ENCODE measurements at places on chromosomes 7 and 10.

DNA sequence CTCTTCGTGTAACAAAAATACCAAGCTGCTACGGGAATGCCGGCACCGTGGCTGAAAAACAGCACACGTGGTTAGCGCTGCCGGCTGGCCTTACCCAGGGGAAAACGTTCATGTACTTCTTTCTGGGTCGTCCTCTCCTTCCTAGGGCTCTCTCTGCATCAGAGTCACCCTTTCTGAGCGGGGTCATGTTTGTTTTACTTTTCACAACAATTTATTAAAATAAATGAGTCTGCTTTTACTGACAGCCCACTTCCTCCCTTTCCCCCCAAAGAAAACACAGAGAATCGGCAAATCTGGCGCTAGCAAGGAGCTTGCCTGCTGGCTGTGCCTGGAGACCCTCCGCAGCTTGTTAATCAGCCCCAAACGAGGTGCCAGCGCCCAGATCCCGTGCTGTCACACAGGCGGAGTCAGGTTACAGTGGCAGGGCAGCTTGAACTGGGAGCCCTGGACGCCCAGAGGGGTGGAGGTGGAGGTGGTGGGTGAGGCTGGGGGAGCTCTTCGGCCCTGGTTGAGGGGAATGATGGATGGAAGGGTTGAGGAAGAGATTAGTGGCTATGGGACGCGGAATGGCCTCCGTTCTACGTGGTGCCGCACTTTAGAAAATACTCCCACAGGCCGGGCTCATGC, 162.2 kb upstream of the TNS3 start:
- DNase-seq: no peak

GRCh38 chr10:112446055-112446854, 459 bp downstream of the ZDHHC6 start:
- no peak for DNase-seq

DNA sequence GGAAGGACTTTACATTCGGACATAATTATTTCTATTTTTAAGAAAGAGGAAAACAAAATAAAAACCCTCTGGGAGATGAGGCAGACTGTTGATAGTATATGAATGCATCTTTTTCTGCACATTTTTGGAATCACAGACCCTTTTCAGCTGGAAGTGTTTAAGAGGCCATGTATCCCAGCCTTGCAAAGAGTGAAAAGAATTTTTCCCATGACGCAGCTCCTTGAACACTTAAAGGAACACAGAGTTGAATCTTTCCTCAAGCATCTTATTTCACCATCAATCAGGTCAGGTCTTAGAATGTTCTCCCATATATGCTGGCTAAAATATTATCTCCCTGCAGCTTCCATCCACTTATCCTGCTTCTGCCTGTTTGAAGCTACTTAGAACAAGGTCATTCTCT, 45.9 kb upstream of the PAPSS2 start:
- DNase-seq: no peak

DNA sequence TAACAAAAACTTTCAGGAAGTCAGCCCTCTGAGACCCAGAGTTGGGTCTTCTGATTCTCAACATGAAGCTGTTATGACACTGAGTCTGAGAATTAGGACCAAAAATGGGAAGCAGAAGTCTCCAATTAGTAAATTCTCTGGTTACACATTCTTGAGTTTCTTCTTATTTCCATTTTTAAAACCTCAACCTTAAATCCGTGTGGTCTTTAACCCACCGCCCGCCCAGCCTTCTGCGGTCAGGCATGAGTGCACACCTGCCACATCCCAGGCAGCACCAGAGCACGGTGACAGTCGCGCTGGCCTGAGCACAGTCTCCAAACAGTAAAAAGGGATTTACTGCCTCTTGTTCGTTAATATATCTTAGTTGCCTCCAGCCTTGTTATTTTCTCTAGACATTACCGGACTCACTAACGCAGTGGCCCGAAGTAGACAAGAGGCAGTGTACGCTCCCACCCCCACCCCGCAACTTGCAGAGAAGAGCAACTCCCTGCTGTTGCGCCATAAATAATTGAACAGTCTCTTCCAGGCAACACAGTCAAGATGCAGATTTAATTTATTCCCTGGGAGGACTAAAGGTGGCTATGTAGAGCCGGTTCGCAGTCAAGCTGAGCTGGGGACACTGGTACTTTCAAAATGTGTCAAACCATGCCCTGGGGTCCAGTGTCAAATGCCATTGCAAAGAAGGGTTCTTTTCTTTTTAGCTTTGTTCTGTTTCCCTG, 147.0 kb upstream of the CELF2 start:
- DNase-seq: no peak

DNA sequence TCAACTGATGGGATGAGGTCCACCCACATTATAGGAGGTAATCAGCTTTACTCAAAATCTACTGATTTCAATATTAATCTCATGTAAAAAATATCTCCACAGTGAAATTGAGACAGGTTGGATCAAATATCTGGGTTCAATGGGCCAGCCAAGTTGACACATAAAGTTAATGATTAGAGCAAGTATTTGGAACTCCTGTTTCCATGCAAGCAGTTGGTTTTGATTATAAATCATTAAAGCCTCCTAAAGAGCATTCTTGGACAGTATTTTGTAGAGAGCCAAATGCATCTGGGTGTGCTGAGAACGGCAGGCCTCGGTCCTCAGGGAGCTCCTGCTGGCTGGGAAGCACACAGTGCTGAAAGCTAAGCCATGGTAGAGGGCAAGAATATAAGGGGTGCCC, 126.9 kb upstream of the BTBD16 start:
- DNase-seq: no peak

DNA sequence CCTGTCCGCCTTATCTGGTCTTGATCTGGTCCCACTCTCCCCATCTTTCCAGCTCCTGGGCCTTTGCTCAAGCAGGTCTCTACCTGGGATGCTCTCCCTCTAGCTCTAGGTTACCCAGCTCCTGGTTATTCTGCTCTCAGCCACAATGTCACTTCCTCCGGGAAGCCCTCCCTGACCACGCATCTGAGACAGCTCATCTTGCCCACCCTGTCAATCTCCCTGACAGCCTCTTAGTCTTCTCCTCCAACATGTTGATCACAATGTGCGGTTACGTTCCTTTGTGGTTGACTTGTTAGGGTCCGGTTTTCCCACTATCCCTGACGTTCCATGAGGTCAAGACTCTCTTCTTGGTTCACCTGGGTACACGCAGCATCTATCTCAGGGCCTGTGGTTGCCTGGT, 55.6 kb downstream of the GOLGA7B start:
- DNase-seq: no peak

- no peak for DNase-seq
Observed at GRCh38 chr7:19491371-19491770, 217.5 kb downstream of the POLR1F start.

GRCh38 chr7:35988105-35988504, 164.9 kb upstream of the EEPD1 start:
- DNase-seq: no peak

GRCh38 chr7:94874036-94874785, 33.2 kb upstream of the PPP1R9A start:
- no peak for DNase-seq

DNA sequence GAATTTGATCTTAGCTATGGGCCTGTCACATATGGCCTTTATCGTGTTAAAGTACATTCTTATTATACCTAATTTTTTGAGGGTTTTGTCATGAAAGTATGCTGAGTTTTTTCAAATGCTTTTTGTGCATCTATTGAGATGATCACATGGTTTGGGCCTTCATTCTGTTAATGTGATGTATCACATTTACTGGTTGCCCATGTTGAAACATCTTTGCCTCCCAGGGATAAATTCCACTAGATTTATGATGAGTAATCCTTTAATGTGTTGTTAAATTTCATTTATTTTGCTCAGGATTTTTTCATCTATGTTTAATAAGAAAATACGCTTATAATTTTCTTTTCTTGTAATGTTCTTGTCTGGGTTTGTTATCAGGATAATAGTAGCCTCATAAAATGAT, 442.0 kb downstream of the MDFIC start:
- DNase-seq: no peak

- DNase-seq: no peak
Observed at GRCh38 chr10:53153831-53154230, 381.2 kb upstream of the MBL2 start.

DNA sequence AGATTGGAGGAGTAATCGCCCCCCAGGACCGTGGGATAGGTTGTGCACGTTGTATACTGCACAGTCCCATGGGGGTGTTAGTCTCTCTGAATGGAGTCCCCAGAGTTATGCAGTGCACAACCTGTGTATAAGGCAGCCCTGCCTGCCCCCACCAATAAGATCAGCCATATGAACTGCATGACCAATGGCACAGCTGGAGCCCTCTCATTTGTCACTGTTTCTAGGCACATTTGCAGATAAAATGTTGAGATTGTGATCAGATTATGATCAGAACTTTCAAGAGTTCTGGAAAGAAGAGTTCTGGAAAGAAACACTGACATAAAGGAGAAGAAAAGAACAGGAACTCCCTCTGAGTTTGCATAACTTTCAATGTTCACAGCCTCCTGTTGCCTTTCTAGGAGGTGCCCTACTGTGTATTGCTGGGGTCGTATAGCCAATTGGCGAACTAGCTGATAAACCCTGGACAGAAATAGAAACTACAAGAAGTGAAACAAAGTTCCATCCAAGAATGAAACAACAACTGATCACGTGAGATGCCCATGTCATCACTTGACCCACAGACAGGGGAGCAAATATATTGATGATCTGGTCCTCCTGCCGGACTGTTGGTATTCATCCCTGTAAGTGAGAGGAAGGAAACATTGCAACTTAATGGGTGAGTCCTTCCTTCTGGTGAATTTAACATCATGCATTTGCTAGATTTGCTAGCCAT, 49.6 kb upstream of the TOMM7 start:
- no peak for DNase-seq

- no peak for DNase-seq
Observed at GRCh38 chr10:76282061-76283025, 850.9 kb downstream of the LRMDA start.

GRCh38 chr10:118764195-118764594, 9.4 kb upstream of the CACUL1 start:
- DNase-seq: no peak

GRCh38 chr10:126561294-126561920, 109.1 kb downstream of the C10orf90 start:
- no peak for DNase-seq

DNA sequence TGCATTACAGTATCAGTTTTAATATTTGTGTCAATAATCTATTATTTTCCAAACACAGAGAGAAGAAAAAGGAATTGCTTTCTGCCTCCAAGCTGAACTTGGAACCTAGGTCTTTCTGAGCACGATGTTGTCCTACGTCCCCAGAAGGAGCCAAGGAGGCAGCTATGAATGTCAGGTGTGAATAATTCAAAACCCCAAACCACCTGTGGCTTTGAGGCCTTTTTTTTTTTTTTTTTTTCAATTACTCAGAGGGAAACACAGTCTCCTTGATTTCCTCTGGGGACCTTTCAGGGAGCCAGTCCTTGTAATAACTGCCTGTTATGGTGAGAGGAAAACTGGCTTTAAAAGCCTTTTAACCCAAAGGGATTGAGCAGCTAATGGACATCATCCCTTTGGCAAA, 8.3 kb downstream of the GPR85 start:
- no peak for DNase-seq

DNA sequence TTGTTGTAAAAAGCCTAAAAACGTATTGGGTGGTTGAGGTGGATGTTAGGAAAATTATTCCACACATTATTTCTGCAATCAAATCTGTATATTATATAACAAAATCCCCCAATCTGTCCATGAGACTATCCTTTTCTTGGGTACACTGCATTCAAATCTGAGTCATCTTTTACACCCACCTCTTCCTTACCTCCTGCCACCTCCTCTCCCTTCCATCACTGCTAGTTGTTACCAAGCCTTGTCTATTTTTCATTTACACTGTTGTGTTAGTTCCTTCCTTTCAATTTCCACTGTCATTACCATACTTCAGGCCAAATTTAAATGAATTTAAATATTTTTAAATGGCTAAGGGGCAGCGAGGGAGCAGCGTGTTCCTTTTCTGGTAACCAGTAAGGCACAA, 83.3 kb downstream of the ITGA8 start:
- no peak for DNase-seq

GRCh38 chr10:72264536-72264935, 9.2 kb upstream of the DDIT4 start:
- no peak for DNase-seq

GRCh38 chr10:130999376-131000202, 311.9 kb downstream of the TCERG1L start:
- DNase-seq: no peak

DNA sequence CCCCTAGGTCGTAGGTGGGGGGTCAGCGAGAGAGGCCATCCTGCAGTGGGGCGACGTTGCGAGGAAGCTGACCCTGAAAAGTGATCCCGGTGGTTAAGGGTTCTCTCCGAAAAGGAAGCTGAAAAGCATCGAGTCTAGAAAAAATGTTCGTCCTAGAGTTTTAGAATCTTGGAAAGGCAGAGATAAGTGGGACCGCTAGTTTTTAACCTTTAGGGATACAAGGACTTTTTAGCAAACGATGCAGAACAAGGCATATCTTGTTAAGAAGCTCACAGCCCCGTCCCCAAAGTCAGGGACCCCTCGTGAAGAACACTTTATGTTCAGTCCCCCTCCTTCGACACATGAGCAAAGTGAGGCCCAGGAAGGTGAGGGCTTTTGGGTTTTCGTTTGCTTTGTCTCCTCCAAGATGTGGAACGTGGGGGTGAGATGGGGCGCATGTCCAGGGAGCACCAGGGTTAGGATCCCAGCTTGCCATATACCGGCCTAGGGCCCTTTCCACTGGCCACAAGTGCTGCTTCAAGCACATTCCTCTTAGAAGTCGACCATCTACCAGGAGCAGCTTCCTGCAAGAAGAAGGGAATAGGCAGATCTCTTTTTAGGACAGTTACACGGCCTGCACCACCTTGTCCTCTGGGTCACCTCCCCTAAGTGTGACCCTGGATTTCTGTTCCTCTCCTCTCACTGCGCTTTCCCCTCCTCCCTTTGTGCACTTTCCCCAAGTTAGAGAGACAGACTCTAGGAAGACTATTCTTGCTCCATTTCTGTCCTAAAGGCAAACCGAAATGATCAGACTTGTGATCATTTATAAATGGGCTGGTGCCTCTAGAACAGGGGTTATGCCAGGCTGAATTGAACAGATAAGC, 969 bp downstream of the SLC35G1 start:
- no peak for DNase-seq

DNA sequence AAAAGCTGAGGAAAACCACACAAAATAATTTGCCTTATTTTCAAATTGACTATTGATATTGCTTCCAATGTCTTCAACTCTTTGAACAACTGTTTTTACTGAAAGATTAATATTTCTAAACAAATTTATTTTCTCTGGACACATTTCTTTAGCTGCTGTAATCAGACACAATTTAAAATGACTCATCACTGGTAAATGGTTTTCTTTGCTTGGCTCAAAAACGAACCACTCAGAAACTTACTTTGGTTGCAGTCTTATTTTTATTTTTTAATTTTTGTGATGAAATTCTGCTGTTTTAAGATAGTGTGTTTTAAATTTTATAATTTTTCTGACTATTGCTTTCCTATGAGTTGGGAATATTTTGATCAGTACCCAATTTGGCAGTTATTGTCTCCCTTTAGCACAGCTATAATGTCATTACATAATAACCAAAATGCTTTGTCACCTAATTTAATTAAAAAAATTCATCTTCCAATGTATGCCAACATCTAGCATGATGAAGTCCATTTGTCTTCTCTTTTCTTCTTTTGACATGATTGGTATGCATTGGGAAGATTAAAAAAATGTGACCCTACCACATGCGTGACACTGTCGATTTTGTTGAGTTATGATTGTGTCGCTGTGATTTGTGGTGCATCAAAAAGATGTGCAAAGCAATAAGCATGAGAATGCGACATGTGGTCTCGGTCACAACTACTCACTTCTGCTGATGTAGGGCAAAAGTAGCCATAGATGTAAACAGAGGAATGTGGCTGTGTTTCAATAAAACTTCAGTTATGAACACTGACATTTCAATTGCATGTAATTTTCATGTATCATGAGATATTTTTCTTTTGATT, 222.3 kb downstream of the SUGCT start:
- DNase-seq: no peak

- DNase-seq: no peak
Observed at GRCh38 chr7:81990395-81990794, 220.5 kb upstream of the HGF start.

All from stimulated activated CD4-positive, alpha-beta T cell treated with anti-CD3 and anti-CD28 coated beads, Interleukin-15, amount 100 ng/mL, for 1 hour (primary cell).